ENCODE measurements at places on chromosomes 2 and 18. TPM values are rescaled to one million over a fixed set of nuclear protein-coding genes. Genes with fewer than 3 reads are reported as not detected.

The NT5DC4 gene
- polyA plus RNA-seq: not detected

The MCM6 gene
- 7.2 TPM for polyA plus RNA-seq

The BUB1 gene
- 1.7 TPM for polyA plus RNA-seq

The CXCR1 gene
- polyA plus RNA-seq: 0.61 TPM

The RTP5 gene
- polyA plus RNA-seq: not detected

The ANKAR gene
- polyA plus RNA-seq: 2.1 TPM

The CBLN2 gene
- 0.20 TPM for polyA plus RNA-seq

The PKP4 gene
- polyA plus RNA-seq: 21.4 TPM

The CRYGD gene
- not detected for polyA plus RNA-seq

The ABI2 gene
- 11.8 TPM for polyA plus RNA-seq

The COL4A3 gene
- 1.2 TPM for polyA plus RNA-seq

The FAM237A gene
- polyA plus RNA-seq: not detected

The GRB14 gene
- polyA plus RNA-seq: 2.7 TPM

Data from stomach (tissue), 19 donors.